Hepatic stellate cell (primary cell): ENCODE measurements at places on chromosomes 3 and 15.

GRCh38 chr15:49898097-49898496, 220.9 kb downstream of the ATP8B4 start:
- no peak for DNase-seq

GRCh38 chr3:2023959-2024358, 74.7 kb upstream of the CNTN4 start:
- no peak for DNase-seq

- no peak for DNase-seq
Observed at GRCh38 chr3:152039887-152040286, 166.4 kb downstream of the SUCNR1 start.

- no peak for DNase-seq
Observed at GRCh38 chr15:30008156-30008555, 74.6 kb upstream of the GOLGA8J start.

GRCh38 chr3:138140940-138141339, 8.8 kb upstream of the A4GNT start:
- DNase-seq: no peak

DNA sequence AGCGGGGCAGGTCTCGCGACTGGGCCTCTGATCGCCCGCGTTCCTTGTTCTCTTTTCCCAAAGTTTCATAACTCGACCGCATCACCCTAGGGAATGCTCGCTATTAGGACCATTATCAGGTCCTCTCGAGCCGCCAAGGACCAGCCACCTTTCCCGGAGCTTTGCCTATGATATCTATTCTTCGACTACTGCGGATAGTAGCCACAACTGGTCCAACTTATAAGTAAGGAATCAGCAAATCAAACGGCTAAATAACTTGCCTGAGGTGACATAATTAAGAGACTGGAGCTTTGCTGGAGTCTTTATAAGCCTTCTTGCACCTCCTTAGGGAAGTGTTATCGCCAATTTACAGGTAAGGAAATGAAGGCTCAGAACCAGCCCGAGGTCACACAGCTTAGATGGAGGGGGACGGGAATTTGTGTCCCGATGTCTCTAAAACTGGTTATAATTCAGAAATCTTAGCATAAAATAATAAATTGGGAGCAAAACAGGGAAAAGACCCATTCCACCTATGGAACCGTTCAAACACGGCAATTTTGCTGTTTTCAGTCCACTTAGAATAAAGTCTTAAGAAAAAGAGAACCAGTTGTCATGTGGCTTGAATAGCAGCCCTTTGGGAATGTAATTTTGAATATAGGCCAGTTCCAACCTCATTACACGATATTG, 479 bp upstream of the PLD1 start:
- DNase-seq: no peak

DNA sequence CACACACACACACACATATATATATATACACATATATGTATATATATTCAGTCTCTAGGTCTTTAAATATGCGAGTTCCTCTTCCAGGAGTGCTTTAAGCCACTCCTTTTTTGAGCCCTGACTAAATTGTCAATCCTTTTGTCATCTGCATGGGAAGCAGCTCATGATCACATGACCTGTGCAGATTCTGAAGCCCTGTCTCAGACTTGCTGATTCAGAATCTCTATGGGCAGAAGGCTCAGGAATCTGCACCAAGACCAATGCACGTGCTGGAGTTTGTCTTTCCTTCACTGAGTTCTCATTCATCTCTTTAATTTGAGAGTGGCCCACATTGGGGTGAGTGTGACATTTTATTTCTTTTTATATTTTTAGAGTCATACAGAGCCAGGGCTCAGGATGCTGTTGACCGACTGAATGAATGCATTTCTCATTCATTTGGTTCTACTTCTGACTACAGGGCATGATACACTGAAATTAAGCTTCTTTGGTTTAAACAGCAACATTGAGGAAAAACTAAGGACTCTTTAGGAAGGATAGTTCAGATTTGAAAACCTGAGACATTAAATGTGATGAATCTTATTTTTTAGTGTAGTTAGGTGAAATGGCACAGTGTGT, 307.5 kb downstream of the EDEM1 start:
- no peak for DNase-seq

- DNase-seq: no peak
Observed at GRCh38 chr3:84965141-84965540, 6.4 kb downstream of the CADM2 start.

- no peak for DNase-seq
Observed at GRCh38 chr15:99118801-99119546, 14.1 kb downstream of the SYNM start.

DNA sequence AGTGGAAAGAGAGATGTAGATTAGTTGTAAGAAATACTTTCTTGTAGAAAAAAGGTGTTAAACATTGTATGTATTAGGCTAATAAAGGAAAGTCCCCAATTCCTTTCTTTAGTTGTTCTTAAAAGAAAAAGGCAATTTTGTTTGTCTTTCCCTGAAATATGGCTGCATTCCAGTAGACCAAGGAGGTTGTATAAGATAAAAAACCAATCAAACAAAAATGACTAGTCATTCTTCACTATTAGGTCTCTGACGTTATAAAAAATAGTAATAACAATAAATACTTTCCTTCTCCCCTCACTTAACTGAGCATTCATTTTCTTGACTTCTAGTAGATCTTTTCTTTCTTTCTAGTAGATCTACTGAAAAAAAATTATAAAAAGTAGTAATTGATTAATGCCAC, 8.6 kb upstream of the PPM1L start:
- DNase-seq: no peak

DNA sequence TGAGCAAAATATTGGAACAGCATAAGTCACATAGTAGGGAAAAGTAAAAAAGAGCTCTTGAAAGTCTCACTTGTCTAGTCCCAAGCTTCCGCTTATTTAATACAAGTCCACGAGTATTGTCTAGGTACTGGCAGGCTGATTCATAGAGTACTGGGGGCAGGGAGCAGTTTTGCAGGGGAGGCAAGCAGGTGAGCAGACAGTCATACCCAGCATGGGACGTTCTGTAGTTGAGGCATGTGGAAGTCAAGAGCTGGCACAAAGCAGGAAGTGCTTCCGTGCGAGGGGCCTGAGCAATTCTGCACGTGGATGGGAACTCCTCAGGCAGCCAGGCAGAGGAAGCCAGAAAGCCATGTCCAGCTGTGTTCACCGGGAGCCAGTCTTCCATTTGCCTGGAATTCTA, 287.6 kb downstream of the EPHB1 start:
- DNase-seq: no peak

- DNase-seq: no peak
Observed at GRCh38 chr3:173617490-173617889, 219.9 kb downstream of the NLGN1 start.

GRCh38 chr3:124811436-124811835, 75.7 kb downstream of the ITGB5 start:
- peak; percentile 92 for DNase-seq

DNA sequence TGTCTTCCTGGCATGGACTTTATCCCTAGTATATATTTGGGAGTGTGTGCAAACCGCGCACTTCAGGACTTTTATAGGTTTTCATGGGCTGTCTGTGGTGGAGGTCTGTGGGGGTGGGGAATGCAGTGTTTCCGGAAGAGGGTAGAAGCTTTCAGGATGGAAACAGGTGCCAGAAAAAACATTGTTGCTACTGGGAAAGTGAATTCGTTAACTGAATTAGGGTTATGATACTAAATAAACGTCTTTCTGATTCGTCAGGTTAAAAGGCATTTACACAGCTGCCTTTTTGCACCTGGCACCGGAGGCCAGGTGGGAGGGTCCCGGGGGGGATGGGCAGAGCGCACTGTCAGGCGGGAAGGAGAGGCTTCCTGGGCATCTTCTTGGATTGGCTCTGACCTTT, 62.1 kb downstream of the SLCO3A1 start:
- no peak for DNase-seq

GRCh38 chr3:14788644-14789043, 30.1 kb upstream of the FGD5 start:
- DNase-seq: no peak

DNA sequence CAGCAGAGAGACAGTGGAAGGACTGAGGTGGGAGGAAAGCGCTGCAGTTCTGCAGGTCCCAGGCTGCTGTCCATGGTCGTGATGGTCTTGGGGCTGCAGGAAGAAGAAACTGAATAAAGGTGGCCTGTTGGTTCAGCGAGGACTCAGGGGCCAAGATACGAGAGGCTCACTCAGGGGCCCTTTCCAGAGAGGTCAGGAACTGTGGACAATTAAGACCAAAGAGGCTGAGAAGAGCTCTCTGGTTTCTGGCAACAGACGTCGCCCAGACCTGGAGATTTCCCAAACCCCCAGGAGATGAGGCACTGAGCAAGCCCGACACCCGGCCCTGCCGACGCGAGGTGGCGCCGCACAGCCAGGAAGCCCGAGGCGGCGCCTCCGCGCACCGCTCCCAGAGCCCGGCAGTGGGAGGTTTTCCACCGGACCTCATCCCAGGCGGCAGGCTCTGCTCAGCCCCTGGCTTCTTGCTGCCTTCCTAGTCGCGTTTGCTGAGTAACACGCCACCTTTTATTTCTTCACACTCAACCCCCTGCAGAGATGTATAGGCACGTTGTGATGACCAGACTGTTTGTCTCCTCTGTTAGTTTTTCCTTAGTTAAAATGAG, 56.4 kb upstream of the ARRDC4 start:
- DNase-seq: peak; percentile 54

DNA sequence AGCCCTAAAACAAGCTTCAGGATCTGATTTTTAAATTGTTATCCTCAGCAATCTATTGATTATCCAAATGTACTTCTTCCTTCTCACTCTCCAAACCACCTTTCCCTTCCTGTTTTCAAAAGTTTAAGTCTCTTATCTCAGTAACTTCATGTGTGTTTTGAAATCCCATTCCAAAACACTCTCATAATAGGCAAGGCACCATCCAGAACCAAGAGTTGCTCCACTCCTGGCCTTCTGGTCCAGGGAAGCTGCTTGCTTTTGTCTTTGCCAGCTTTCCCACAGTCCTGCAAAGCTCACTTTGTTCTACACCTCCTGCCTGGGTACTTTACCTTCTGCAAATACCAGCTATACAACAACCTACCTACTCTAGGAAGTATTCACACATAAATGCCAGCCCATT, 63.5 kb downstream of the MLH1 start:
- DNase-seq: no peak

DNA sequence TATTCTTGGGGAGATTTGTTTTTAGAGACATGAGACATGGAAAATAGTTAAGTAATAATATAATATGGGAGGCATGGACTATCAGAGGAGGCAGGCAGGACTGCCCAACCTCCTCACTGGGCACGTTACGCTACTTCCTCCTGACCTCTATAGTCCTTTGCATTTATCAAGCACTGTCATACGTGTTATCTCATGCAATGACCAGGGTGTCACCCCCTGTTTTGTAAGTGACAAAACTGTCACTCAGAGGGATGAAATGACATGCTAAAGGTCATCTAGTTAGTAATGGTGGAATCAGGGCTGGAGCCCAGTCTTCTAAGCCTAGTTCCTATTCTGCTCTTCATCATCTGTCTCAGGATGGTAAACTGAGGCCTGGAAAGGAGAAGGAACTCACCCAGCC, 66.7 kb downstream of the ST6GAL1 start:
- no peak for DNase-seq

- peak; percentile 75 for DNase-seq
Observed at GRCh38 chr3:52216585-52217408, 8.6 kb downstream of the TLR9 start.

- no peak for DNase-seq
Observed at GRCh38 chr3:152272771-152273242, 4.1 kb downstream of the MBNL1 start.

GRCh38 chr3:155753038-155753639, 8.3 kb upstream of the PLCH1 start:
- DNase-seq: no peak
